IgD-negative memory B cell (primary cell): ENCODE measurements at places on chromosomes 13 and 19. TPM values are rescaled to one million over a fixed set of nuclear protein-coding genes. Genes with fewer than 3 reads are reported as not detected.

Gene BEST2
- not detected for polyA plus RNA-seq

Gene SELENOV
- not detected for polyA plus RNA-seq

Gene VSIG10L
- polyA plus RNA-seq = 1.5 TPM

Gene CADM4
- not detected for polyA plus RNA-seq

Gene CYP2A7
- polyA plus RNA-seq = not detected

Gene TEX26
- not detected for polyA plus RNA-seq

Gene MOB3A
- polyA plus RNA-seq = 136 TPM

Gene HRC
- polyA plus RNA-seq = not detected

Gene TEAD2
- polyA plus RNA-seq = 6.3 TPM

Gene FFAR1
- 0.24 TPM for polyA plus RNA-seq

Gene ZNF90
- 3.9 TPM for polyA plus RNA-seq

Gene ZNF880
- 32.9 TPM for polyA plus RNA-seq

Gene CD79A
- 3,141 TPM for polyA plus RNA-seq

Gene CCL25
- 1.2 TPM for polyA plus RNA-seq

Gene N4BP2L1
- polyA plus RNA-seq = 43.1 TPM

Gene ZNF134
- polyA plus RNA-seq = 13.5 TPM

Gene SLC7A10
- polyA plus RNA-seq = not detected

Gene ZNF440
- 1.7 TPM for polyA plus RNA-seq

Gene PPFIA3
- polyA plus RNA-seq = not detected

Gene MYH14
- not detected for polyA plus RNA-seq

Gene SIRT2
- 45.5 TPM for polyA plus RNA-seq

Gene MEIOSIN
- not detected for polyA plus RNA-seq

Gene KLK15
- not detected for polyA plus RNA-seq

Gene PINLYP
- not detected for polyA plus RNA-seq

Gene FBXL12
- polyA plus RNA-seq = 10.4 TPM
